CD4-positive, alpha-beta T cell treated with Interleukin-21 for 1 hour (primary cell): ENCODE measurements at places on chromosomes 1 and 21.

GRCh38 chr21:39616211-39616772 is 3.6 kb downstream of the B3GALT5 start:
- DNase-seq: no peak

DNA sequence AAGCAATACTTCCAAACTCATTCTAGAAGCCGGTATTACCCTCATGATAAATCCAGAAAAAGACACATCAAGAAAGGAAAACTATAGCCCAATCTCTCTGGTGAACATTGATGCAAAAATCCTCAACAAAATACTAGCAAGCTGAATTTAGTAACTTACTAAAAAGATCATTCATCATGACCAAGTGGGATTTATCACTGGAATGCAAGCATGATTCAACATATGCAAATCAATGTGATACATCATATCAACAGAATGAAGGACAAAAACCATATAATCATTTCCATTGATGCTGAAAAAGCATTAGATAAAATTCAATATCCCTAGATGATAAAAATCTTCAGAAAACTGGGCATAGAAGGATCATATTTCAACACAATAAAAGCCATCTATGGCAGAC is 402.9 kb downstream of the TGFB2 start:
- DNase-seq: no peak

- DNase-seq: no peak
Observed at GRCh38 chr1:206463137-206463536, 7.1 kb upstream of the IKBKE start.

- no peak for DNase-seq
Observed at GRCh38 chr1:178237121-178237520, 143.2 kb downstream of the RASAL2 start.

- no peak for DNase-seq
Observed at GRCh38 chr21:31847761-31848160, 25.1 kb upstream of the HUNK start.

- no peak for DNase-seq
Observed at GRCh38 chr1:48749068-48749467, 27.6 kb downstream of the BEND5 start.

DNA sequence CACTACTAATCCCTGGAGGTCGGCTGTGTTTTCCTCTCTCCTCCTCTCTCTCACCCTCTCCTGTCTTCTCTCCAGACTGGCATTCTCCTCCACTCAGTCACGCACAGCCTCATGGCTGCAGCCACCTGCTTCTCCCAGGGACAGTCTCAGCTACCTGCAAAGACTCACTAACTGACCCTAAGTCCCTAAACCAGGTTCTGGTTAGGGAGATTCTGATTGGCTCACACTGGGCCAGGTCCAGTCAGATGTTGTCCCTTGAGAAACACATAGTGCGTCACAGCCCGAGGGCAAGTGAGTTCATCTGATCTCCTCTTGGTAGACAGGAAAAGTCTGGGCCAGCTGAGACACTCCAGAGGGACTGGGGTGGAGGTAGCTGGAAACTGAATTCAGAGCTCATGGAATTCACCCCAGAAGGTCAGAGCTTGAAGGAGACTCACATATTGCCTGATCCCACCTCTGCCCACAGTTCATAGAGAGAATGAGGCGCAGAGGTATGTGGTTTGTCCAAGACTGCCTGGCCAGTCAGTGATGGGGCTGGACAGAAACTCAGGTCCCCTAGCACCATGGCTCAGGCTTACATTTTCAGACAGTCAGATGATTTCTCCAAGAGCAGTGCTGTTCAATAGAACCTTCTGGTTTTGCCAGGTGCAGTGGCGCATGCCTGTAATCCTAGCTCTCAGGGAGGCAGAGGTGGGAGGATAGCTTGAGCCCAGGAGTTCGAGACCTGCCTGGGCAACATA is 40.4 kb upstream of the RPL11 start:
- no peak for DNase-seq

DNA sequence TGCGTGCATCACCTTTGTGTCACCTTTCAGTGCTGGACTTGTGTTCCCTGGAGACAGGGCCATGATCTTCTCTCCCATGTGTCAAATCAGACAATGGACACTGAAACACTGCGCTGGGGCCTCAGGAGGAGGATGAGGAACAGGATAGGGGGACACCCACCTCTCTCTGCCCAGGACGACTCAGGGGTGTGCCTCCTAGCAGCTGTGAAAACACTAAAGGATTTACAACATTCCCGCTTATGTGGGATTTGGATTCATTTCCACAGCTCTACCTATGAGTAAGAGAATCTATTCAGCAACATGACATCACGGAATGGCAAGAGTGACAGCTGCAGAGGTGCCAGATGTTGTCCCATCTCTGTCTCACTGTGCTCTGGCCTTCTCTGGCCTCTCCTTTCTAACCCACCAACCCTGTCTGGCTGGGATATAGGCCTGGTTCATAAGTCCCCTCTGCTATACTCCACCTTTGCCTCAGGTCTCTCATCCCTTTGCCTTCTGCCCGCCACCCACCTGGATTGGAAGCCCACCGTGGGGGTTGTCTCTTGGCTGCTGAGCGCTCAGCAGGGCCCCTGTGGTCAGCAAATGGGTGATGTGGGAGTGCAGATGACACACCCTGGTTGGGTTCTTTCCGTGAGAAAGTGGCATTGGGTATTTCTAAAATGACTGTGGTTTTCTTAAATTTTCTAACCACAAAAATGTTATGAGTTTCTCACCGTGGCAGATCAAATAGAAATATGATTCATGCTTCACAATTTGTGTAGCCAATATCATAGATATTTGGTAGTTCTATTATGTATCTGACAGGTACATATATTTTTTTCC is 47.1 kb upstream of the TLR5 start:
- peak; percentile 55 for DNase-seq

- no peak for DNase-seq
Observed at GRCh38 chr1:89575207-89575606, 50.6 kb downstream of the LRRC8B start.

DNA sequence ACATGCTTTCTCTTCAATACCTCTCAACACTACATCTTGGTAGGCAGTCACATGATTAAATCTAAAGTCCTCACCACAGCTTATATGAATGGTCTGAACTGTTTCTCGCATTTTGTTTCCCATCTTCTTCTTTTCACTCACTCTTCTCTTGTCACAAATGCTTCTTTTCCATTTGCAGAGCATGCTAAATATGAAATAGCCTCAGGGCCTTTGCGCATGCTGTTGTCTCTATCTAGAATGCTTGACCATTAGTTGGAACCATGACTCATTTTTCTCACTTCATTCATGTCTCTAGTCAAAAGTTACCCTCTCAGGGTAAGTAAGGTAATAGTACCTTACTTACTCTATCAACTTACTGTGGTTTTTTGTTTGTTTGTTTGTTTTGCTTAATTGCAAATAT is 239.7 kb downstream of the PTPRC start:
- DNase-seq: no peak

DNA sequence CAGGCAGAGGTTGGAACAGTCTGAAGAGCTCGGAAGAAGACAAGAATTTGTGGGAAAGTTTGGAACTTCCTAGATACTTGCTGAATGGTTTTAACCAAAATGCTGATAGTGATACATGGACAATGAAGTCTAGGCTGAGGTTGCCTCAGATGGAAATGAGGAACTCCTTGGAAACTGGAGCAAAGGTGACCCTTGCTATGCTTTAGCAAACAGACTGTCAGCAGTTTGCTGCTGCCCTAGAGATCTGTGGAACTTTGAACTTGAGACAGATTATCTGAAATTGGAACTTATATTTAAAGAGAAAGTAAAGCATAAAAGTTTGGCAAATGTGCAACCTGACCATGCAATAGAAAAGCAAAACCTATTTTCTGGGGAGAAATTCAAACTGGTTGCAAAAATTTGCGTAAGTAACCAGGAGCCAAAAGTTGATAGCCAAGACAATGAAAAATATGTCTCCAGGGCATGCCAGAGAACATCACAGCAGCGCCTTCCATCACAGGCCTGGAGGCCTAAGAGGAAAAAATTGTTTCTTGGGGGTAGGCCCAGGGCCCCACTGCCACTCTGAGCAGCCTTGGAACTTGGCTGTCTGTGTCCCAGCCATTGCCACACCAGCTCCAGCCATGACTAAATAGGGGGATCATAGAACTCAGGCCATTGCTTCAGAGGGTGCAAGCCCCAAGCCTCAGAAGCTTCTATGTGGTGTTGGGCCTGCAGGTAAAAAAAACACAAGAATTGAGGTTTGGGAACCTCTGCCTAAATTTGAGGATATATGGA is 675.3 kb downstream of the LTN1 start:
- no peak for DNase-seq

- DNase-seq: no peak
Observed at GRCh38 chr1:5649795-5650194, 342.4 kb downstream of the NPHP4 start.

- DNase-seq: no peak
Observed at GRCh38 chr21:35358008-35358407, 308.9 kb upstream of the RUNX1 start.

- no peak for DNase-seq
Observed at GRCh38 chr1:240352769-240353168, 259.2 kb downstream of the GREM2 start.

- DNase-seq: no peak
Observed at GRCh38 chr1:167966050-167966449, 29.2 kb upstream of the MPC2 start.

DNA sequence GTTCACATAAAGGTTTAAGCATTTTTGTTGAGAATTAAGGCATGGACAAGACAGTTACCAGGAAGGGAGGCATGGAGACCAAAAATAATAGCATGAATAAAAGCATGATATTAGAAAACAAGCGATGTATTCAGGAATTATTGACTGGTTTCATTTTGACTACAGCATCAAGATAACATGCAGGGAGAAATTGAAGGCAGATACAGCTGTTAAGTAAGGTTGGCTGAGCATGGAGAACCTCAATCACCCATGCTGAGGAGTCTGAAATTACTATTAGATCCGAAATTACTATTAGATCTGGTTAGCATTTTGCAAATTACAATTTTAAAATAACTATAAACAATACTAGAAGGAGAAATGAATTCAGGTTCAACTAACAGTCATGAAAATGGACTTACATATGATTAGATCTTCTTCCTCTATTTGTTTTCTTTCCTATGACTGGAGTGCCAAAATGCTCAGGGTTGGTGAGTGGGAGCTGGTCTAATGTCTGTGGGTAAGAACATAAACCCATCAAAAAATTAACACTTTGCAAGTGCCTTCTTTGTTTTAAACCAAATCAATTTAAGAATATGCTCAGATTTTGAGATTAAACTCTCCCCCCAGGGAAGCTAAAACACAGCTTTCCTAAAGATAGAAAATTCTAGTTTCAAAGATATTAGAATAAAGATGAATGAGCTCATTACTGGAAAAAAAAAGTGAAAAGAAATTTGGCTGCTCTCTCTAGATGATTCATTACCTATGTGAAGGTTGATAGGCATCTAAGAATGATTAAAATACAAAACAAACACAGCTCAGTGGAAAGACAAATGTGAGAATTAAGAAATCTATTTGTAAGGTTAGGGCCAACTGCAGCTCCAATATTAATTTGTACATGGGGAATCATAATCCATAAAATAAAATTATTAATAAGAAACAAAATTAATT is 81.7 kb downstream of the ARID4B start:
- no peak for DNase-seq

- DNase-seq: no peak
Observed at GRCh38 chr21:19508844-19509243, 1105.3 kb upstream of the TMPRSS15 start.

GRCh38 chr1:29196863-29197589 is 15.3 kb upstream of the SRSF4 start:
- DNase-seq: no peak

DNA sequence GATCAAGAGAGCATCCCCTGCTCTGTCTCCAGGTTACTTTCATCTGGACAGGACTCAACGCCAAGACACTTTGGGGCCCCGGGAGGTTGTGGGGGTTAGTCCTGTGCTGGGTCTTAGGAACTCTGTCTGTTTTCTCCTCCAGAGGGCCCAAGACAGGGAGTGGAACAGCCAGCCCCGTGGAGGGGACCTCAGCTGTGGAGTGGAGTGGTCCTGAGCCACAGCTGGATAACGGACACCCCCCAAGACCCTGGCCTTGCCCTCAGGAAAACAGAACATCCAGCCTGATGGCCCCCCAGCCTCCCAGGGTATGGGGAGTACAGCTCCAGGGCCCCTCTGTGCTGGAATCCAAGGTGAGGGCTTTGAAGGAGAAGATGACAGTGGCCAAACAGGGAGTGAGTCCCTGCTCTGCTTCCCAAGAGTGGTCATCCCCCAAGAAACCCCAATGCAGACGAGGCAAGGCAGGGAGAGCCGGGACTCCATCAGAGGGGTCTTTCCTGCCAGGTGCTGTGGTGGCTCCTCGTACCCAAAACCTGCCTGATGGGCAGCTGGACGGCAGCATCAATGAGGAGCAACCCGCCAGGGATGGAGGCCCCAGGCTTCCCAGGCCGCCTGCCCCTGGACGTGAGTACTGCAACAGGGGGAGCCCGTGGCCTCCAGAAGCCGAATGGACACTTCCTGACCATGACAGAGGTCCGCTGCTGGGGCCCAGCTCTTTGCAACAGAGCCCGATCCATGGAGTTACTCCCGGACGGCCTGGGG is 3.5 kb downstream of the KIAA1614 start:
- DNase-seq: no peak

DNA sequence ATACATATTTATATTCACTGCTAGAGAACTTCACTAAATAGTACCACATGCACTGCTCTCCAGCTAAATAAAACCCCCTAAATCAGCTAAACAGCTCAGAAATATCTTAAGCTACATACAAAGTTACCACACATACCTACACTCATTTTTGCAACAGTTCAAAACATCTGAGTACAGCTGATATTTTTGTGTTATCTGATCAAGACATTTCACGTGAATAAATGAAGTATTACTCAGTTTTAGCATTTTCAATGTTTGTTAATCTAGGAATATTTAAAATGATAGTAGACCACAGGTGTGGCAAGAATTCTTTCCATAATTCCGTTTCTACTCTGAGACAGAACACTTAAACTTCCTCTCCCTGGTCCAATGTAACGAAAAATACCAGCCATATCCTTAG is 20.8 kb downstream of the EVI5 start:
- no peak for DNase-seq

DNA sequence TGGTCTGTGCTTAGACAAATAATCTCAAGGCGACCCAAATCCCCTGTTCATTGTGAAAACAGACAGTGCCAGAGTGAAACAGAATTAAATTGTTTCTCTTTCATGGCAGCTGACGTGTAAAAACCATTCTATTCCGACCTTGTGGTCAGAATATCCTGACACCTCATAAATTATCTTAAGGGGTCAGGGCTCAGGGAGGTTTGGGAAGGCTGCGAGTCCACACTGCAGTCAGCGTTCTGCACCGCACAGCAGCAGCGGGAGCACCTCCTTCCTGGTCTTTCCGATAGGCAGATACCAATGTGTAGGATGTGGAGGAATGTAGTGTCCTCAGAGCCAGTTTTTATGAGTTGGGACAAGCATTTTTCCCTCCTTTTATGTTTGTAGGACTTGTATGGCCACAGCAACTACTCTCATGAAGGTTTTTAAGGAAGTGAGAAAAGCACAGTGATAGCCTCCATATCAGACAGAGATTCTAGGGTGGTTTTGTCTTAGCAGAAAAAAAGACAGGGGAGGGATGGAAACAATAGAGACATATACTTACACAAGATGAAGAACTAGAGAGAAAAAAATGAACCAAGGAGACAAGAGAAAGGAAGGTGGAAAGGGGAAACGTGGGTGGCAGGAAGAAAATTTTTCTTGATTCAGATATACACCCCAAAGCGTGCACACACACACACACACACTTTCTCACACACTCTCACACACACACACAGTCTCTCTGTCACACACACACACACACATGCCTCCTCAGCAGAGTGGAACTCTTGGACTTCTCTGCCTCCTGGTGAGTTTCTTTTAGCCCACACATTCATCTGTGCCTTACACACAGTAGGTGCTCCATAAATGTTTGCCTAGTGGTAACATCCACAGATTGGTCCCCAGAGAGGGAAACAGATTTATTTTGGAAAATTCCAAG is 68.6 kb downstream of the NTMT2 start:
- DNase-seq: no peak
